ENCODE measurements at places on chromosomes 7 and 10. TPM values are rescaled to one million over a fixed set of nuclear protein-coding genes. Genes with fewer than 3 reads are reported as not detected.

C7orf33 gene
- not detected for total RNA-seq

- no peak for DNase-seq
Measured at GRCh38 chr10:77689339-77689738, 51.7 kb upstream of the KCNMA1 start.

GRCh38 chr10:3777981-3778691 lies 6.9 kb downstream of the KLF6 start:
- no peak for DNase-seq

- DNase-seq: no peak
Measured at GRCh38 chr7:156854654-156855053, 38.3 kb downstream of the LMBR1 start.

TAS2R41 gene
- not detected for total RNA-seq

- peak; percentile 68 for DNase-seq
Measured at GRCh38 chr10:77637532-77638320, at the start of gene KCNMA1. KCNMA1 (minus strand) TSS chr10:77637808.

TDRD1 gene
- not detected for total RNA-seq

DNA sequence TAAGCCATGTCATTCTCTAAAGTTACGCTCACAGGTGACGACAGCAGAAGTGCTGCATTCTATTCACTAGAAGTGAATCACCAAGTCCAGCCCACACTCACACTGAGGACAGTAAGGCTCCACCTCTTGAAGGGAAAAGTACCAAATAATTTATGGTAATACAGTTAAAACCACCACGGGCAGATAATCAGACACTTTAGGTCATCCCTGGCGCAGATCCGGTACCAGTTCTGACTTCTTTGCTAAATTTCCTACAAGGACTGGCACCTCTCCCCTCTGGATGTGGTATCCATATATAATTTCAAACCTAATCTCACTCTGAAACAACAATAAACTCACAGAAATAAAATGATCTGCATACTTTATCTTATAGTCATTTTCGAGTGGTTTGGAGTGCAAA lies 954.7 kb upstream of the GHITM start:
- DNase-seq: no peak

GRCh38 chr7:128112018-128112780 lies 81.0 kb upstream of the LRRC4 start:
- DNase-seq: no peak

All from neural progenitor cell (in vitro differentiated cells).